ENCODE measurements at places on chromosomes 1 and 21.
A peak's percentile ranks its signal among the peaks of the same experiment; 100 is the strongest.

DNA sequence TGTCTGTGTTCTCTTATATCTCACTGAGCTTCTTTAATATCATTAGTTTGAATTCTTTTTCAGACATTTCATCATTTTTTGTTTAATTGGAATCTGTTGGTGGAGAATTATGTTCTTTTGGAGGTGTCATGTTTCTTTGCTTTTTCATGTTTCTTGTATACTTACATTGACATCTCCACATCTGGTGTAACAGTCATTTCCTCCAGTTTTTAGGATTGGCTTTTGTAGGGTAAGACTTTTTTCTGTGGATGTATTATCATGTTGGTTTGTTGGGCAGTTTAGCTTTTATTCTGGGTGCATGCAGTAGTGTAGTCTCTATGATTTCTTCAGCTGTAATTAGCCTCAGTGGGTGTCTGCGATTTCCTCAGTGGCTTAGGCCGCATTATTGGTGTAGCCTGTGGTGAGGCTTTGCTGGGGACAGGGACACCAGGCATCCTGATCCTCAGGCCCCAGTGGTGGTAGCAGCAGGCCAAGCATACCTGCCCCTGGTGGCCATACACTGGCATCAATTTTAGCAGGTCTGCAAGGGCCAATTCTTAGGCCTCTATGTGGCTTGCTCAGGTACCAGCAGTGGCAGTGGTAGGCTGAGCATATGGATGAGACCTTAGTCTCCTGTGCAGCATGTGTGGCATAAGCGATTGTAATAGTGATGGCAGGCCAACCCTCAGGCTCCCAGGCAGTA is 77.6 kb upstream of the SAMD13 start:
- DNase-seq, result no peak

DNA sequence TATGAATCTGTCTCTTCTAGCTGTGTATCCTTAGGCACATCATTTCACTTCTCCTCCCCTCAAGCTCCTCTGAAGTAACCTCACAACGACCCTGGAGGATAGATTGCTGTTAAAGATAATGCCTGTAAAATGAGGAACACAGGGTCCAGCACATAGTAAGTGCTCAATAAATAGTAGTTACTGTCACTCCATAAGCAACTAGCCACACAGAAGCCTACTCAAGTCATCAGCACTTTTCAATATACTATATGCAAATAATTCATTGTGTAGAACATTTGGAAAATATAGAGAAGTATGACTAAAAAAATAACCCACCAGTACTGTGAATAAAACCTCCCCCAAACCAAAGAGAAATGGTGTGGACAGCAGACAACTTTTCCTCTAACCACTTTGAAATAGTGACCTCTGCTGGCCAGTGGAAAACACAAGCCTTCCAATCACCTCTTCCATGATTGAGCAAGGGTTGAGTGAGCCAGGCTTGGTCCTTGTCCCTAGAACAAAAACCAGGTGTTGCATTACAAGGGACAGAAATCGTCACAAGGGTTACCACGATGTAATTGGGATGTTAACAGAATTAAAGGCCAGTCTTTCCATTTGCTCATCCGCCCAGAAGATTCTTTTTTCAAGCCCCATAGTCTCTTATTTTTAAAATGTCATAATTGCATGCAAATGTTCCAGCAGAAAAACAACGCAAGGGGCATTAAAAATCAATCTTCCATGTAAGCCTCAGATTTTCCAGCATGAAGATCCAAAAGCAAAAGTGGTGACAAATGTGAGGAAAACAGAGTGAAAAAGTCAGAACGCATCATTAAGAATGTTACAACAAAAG is 15.7 kb upstream of the GLIS1 start:
- peak; percentile 34 for DNase-seq

DNA sequence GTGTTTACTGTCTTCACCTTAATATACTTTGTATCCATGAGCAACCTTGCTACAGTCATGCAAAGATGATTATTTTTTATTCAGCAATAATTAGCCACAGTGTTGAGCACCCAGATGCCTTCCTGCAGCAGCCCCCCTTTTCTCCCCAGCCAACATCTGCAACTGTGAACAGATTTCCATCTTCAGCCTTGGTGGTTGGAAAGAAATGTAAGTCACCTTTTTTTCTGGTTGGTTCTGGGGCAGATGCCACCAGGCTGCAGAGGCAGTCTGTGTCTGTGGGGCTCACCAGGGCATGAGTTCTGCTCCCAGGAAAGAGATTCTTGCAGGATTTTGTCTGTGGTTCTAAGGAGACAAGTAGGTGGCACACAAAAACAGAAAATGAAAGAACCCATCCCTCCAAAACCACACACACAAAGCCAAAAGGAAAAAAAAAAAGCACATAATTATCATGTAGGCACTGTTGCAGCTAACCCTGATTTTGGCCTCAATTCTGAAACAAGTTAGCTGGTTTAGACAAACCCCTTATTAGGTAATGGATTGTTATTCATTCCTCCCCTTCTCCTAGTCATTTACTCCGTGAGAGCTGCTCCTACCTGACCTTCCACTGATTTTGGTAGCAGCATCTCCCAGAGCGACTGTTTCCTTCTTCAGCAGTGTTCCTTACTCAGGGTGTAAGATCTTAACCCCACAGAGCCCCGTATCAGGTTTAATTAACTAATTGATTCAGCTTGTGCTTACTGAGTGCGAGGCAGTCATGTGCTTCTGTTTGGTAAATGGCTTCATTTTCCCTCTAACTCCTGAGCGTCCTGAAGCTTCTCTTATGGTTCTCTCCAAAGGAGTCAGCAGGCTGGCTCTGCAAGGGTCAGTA is 36.5 kb downstream of the GALNT2 start:
- no peak for DNase-seq

- peak; percentile 69 for DNase-seq
These were observed 256.3 kb upstream of the IRF2BP2 start for GRCh38 chr1:234866007-234866866.

DNA sequence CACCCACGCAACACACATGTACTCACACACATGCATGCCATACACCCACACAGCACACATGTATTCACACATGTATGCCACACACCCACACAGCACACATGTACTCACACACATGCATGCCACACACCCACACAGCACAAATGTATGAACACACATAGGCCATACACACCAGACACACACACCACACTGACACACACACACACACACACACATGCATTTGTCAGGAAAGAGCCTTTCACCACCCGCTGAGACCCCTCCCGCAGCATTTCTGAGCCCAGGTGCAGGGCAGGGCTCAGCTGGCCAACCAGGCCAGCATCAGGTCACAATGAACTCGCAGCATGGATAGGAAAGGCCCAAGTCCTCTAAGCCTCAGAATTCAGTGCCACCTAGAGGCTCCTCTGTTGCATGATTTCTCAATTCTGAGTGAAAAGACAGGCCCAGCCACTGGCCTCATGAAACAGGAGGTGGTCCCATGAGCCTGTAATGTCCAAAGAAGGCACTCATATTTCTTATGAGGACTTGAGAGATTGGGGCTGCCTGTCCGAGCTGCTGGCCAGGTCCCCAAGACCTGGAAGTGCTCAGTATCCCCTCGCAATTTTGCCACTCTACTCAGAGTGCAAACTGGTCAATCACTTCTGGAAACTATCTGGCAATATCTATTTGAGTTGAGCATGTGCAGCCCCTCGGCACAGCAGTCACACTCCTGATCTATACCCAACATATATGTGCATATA is 57.3 kb downstream of the PSMG1 start:
- peak; percentile 40 for DNase-seq

GRCh38 chr1:177847843-177848242 is 122.0 kb downstream of the SEC16B start:
- DNase-seq, result no peak

DNA sequence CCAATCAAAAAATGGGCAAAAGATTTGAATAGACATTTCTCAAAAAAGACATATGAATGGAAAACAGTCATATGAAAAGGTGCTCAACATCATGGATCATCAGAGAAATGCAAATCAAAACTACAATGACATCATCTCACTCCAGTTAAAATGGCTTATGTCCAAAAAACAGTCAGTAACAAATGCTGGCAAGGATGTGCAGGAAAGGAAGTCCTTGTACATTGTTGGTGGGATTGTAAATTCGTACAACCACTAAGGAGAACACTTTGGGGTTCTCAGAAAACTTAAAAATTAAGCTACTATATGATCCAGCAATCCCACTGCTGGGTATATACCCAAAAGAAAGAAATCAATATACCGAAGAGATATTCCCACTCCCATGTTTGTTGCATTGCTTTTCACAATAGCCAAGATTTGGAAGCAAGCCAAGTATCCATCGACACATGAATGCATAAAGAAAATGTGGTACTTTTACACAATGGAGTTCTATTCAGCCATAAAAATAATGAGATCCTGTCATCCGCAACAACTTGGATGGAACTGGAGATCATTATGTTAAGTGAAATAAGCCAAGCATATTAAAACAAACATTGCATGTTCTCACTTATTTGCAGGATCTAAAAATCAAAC is 17.9 kb downstream of the GBP5 start:
- DNase-seq, result no peak

All from left cardiac atrium (tissue), 4 donors.